Kidney tubule cell (primary cell): ENCODE measurements at places on chromosomes 13 and 19.

DNA sequence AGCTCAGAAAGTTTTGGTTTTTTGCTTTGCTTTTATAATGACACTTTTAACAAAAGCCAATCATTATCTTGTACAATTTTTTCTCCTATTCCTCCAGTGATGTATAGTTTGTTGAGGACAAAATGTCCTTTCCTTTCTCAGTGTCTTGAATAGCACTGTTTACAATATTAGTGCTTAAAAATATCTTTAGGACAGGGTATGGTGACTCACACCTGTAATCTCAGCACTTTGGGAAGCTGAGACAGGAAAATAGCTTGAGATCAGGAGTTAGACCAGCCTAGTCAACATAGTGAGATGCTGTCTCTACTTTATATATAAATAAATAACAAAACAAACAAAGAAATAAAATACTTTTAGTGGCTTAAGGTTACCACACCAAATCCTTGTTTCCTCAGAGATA is 41.9 kb downstream of the SPRY2 start:
- no peak for DNase-seq

DNA sequence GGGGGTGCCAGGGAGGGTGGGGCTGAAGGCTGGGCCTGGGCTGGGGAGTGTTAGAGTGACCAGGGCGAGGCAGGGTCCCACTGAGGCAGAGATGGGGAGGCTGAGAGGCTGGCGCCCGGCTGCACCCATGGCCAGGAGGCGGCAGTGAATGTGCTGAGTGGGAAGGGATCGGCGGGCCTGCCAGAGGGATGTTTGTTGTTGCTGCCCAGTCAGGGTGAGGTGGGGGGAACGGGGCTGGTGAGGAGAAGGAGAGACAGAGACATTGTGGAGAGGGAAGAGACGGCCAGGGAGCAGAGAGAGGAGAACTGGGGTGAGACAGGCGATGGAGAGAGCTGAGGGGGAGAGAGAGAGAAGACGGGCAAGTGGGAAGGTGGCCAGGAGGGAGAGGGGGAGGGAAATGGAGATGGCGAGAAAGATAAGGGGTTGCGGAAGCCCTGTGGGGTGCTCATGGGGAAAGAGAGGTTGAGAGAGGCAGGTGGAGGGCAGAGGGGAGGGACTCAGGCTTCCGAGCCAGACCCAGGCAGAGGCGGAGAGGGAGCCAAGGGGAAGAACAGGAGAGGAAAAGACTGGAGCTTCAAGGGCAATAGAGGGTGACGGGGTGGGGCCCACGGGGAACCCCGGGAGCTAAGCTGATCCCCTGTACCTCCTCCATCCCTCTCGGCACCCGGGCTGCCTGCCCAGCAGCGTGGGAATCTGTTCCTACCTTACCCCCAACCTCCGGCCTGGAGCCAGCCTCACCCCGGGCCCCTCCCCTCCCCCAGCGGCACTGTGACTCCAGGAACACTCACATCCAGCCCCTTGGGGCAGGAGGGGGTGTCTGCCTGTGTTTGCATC is 690 bp upstream of the B3GNT8 start:
- no peak for DNase-seq

DNA sequence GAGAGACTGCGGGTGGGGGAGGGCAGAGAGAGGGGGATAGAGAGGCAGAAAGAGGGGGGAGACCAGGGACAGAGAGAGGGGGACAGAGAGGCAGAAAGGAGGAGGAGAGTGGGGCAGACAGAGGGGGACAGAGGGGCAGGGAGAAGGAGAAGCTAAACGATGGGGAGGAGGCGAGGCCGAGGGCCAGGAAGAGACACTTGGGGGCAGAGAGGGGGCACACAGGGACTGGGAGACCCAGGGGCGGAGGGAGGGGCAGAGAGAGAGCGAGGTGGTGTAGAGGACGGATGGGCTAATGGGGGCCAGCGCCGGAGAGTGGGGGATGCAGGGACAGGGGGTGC is 666 bp downstream of the MEIS3 start:
- no peak for DNase-seq

DNA sequence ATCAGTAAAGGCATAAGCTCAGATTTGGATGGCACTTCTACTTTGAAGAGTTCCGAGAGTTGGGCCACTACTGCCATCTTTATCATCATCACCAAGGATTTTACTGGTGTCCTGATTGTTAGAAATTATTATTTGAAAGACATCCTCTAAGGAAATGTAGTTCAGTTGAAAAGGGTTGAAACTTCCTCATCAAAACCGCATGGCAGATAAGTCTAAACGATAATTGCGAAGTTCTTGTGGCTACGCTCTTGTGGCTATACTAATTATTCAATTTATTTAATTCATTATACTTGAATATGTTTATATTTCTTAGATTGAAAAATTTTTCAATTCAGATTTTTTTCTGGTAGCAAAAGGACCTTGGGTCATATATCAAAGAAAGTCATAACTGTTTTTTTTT is 22.4 kb downstream of the TNFRSF19 start:
- no peak for DNase-seq

- DNase-seq, result no peak
Measured at GRCh38 chr13:110466266-110466915, 95.1 kb downstream of the RAB20 start.

- DNase-seq, result peak; percentile 59
Measured at GRCh38 chr13:32881074-32881776, 135.0 kb upstream of the KL start.

DNA sequence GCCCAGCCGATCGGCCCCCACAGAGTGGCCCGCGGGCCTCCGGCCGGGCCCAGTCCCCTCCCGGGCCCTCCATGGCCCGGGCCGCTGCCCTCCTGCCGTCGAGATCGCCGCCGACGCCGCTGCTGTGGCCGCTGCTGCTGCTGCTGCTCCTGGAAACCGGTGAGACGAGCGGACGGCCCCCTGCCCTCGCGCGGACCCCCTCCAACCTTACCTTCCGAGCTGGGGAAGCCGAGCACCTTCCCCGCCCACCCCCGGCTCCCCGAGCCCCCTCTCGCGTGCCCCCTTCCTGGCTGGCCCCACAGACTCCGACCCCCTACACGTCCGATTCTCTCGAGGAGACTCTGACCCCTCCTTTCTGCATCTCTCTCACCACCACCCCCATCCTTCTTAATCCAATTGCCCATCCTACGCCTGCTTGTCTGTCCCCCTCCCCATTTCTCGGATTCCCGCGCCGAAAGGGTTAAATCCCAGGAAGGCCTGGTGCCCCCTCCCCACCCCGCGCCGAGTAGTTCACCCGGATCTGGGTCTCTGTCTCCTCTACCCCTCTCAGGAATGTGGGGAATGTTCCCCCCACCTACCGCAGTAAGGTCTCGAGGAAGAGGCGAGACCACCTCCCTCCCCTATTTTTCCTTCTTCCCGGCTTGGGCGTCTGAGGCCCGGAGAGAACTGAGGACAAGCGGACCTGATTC is 502 bp downstream of the NECTIN2 start:
- DNase-seq, result peak; percentile 51

GRCh38 chr19:43779820-43780219 is 953 bp downstream of the KCNN4 start:
- no peak for DNase-seq

DNA sequence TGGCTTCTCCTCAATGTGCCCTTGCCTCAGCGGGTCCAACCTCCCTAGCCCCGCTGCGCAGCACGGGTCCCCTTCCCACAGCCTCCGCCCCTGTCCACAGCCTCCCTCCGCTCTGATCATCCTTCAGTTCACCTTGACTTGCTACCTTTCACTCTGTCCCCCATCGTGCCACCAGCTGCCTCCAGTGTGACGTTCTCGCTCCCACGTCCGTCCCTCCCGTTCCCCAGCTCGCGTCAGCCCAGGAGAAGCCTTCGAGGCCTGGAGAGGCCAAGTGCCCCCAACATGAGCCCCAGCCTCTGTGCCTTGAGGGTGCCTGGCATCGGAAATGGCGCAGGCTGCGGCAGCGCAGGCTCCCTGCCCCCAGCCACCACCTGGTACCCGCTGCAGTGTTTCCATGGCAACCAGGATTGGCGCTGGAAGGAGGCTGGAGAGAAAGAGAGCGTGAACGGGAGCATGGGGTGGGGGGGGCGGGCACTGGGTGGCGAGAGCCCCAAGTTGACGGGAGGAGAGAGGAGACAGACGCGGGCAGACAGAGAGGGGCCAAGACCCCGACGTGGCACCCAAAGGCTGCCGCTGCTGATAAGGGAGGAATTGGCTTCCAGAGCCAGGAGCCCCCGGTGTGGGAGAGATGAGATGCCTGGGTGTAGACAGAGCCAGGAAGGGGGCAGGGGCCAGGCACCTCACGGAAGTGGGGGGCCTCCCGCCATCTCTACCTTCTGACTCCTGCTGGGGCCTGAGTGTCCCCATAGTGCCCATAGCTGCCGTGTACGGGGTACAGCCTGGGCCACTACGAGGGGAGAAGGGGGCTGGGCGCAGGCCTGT is 844 bp upstream of the ASPDH start:
- no peak for DNase-seq

GRCh38 chr13:27772651-27773425 is 19.4 kb upstream of the GSX1 start:
- DNase-seq, result no peak

- DNase-seq, result peak; percentile 69
Measured at GRCh38 chr19:49808711-49809159, 4.4 kb downstream of the FUZ start.

- no peak for DNase-seq
Measured at GRCh38 chr13:27280841-27281240, 10.2 kb downstream of the RASL11A start.

- DNase-seq, result peak; percentile 66
Measured at GRCh38 chr13:41905600-41906254, 55.2 kb downstream of the VWA8 start.

DNA sequence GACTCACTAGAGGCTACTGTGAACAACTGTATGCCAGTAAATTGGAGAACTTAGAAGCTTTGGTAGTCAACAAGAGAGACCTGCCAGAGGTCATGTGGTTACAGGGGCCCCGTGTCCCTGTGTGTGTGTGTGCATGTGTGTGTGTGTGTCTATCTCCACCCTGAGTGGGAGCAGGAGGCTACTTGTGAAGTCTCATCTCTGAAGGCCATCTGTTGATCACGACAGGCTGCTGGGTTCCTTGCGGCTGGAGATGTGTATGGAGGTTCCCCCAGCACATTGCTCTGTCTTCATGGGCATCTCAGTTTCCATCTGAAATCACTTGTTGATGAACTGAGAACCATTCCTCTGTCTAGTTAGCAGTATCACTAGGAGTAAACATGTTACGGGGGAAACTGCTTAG is 58.2 kb upstream of the TEX29 start:
- no peak for DNase-seq

- DNase-seq, result no peak
Measured at GRCh38 chr19:17627161-17627560, 61.0 kb downstream of the UNC13A start.

DNA sequence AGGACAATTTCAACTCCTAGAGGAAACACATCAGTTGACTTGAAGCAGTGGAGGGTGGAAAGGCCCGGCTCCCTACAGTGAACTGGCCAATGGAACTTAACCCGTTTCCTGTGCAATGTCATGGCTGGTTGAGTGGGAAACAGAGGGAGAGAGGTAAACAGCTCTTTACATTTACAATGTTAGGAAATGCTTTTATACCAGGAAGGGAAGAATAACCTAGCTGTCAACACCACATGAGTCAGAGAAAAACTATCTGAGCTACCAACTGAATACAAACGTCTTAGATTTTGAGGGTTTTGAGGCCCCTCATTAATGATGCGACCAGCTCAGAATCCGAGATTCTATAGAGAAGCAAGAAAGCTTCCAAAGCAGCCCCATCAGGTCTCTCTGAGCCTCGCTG is 36.7 kb downstream of the CARD8 start:
- DNase-seq, result peak; percentile 36

DNA sequence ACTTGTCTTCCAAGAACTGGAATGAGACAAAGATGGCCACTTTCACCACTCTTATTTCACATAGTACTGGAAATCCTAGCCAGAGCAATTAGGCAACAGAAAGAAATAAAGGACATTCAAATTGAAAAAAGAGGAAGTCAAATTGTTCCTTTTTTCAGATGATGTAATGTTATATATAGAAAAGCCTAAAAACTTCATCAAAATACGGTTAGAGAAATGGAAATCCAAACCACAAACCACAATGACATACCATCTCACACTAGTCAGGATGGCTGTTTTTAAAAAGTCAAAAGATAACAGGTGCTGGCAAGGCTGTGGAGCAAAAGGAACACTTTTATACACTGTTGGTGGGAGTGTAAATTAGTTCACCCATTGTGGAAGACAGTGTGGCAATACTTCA is 113.3 kb upstream of the SPRY2 start:
- DNase-seq, result peak; percentile 17

- no peak for DNase-seq
Measured at GRCh38 chr13:27662738-27663470, 41.2 kb downstream of the POLR1D start.

- no peak for DNase-seq
Measured at GRCh38 chr13:23418776-23419683, 14.5 kb downstream of the SACS start.

- no peak for DNase-seq
Measured at GRCh38 chr13:77891486-77891885, 27.1 kb downstream of the EDNRB start.

DNA sequence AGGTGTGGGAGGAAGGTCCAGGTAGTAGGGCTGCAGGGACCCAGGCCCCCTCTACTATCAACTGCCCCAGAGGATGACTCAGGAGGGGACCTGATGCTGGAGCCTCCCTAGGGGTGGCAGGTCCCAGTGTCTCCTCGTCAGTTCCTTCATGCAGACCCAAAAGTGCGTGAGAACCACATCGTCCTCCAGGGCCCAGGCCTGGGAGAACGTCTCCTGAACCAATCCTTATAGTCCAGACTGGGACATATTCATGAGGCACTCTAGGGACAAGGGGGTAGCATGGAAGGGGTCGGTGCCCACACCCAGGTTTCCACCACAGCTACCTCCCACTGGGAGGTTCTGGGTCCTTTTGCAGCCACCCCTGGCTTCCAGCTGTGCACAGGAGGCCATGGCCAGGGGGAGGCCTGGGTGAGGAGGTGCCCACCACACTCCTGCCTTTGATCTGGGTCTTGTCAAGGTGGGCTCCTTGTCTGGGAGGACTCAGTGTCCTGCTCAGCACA is 38.0 kb upstream of the TPM4 start:
- DNase-seq, result no peak

DNA sequence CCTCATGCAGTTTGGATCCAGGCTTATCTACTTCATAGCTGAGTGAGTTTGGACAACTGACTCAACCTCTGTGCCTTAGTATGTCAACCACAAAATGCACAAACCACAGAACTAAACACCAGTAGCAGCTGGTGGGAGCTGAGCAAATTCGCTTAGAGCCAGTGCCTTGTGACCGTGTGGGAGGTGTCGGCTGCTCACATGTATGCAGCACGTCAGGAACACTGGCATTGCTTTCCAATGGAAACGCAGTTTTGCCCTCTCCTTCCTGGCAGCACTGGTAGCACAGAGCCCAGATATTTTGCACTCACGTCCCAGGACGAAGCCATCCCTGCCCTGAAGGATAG is 8.3 kb upstream of the NTN5 start:
- DNase-seq, result peak; percentile 74

DNA sequence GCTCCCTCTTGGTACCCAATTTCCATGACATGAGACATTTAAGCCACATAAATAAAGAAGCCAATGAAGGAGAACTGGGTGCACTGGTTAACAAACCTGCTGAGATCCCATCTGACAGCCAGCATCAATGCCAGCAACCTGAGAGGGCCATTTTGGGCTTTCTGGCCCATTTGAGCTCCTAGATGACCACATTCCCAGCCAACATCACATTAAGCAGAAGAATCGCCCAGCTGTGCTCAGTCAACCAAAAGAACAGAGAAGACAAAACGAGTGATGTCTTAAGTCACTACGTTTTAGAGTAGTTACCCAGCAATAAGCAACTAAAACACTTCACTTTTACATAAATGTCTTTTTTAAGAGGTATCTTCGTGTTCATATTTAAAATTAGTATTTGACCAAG is 21.9 kb downstream of the LCP1 start:
- DNase-seq, result no peak

- no peak for DNase-seq
Measured at GRCh38 chr13:40790154-40790616, 774 bp downstream of the SLC25A15 start.

- no peak for DNase-seq
Measured at GRCh38 chr19:15557223-15557622, 48.9 kb downstream of the CYP4F22 start.
